ENCODE measurements at places on chromosomes 5 and 9. TPM values are rescaled to one million over a fixed set of nuclear protein-coding genes. Genes with fewer than 3 reads are reported as not detected.

FNIP1 gene
- total RNA-seq = 43.1 TPM

SIT1 gene
- total RNA-seq = not detected

GABBR2 gene
- 12.9 TPM for total RNA-seq

C9 gene
- 0.18 TPM for total RNA-seq

CNTNAP3 gene
- total RNA-seq = 0.18 TPM

SOWAHA gene
- not detected for total RNA-seq

SPAG8 gene
- 1.2 TPM for total RNA-seq

ZFP2 gene
- 0.83 TPM for total RNA-seq

KCNMB1 gene
- total RNA-seq = not detected

SGTB gene
- total RNA-seq = 12.0 TPM

QRFP gene
- total RNA-seq = not detected

EGR1 gene
- 0.85 TPM for total RNA-seq

PTPN3 gene
- under 0.01 TPM for total RNA-seq

PTGES gene
- 108 TPM for total RNA-seq

FBXO38 gene
- 54.6 TPM for total RNA-seq

ECSCR gene
- 0.14 TPM for total RNA-seq

AGXT2 gene
- total RNA-seq = not detected

RNF208 gene
- under 0.01 TPM for total RNA-seq

SV2C gene
- not detected for total RNA-seq

GLRA1 gene
- total RNA-seq = not detected

SLC4A9 gene
- not detected for total RNA-seq

FYB1 gene
- total RNA-seq = not detected

RLN1 gene
- total RNA-seq = not detected

C1QTNF3 gene
- total RNA-seq = 2.0 TPM

SDHA gene
- total RNA-seq = 130 TPM

F2RL2 gene
- total RNA-seq = 5.4 TPM

PRRC2B gene
- 28.7 TPM for total RNA-seq

DNAI1 gene
- total RNA-seq = not detected

MSX2 gene
- total RNA-seq = 1.1 TPM

FLT4 gene
- 0.37 TPM for total RNA-seq

CCDC192 gene
- not detected for total RNA-seq

C5orf58 gene
- total RNA-seq = not detected

PDLIM4 gene
- total RNA-seq = 53.3 TPM

Measured in smooth muscle cell of bladder (primary cell).